ENCODE measurements at places on chromosomes 11 and 22.

DNA sequence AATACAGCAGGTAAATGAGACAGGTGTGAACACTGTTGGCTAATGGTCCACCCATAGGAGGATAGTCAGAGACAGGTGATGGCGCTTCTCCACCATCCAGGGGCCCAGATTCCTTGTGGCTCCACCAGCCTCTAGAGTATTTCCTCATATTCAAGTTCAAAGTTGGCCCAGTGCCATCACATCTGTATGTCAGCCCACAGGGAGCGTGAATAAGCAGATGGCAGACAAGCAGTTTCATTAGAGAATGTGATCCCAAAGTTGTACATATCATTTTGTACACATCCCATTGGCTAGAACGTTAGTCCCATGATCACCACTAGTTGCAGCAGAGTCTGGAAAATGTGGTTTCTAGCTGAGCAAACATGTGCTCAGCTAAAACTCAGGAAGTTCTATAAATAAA is 11.0 kb upstream of the CWF19L2 start:
- no peak for DNase-seq

- no peak for DNase-seq
Measured at GRCh38 chr11:118175031-118175992, 1.1 kb downstream of the SCN2B start.

DNA sequence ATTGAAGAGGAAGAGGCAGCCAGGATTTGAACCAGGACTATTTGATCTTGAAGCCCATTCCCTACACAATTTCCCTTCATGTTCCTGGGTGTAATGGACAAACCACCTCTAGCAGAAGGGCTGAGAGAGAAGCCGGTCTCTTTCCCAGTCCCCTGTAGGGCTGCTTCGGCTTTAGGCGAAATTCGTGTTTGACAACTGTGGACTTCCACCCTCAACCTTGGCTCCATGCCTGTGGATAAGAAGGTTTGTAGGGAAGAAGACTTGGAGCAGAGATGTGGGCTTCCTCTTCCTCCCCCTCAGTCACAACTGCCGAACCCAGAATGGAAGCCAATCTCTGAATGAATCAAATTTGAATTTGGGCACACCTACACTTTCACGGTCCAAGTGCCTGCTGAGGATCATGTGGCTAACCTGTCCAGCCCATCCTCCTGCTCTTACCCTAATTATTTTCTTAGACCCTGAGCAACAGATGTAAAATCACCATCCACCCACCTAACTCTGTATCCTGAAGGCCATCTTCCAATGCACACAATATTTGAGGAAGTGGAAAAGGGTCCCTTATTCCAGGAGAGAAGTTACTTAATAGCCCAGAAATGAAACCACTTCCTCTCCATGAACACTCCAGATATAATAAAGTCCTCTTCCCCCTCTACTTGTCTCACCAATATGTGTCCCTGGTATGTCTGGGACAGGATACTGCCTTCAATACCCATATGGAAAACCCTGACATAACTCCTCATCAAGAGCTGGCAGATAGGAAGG is 10.1 kb upstream of the SCN2B start:
- no peak for DNase-seq

GRCh38 chr22:33114565-33114964 is 56.4 kb upstream of the SYN3 start:
- DNase-seq, result no peak

DNA sequence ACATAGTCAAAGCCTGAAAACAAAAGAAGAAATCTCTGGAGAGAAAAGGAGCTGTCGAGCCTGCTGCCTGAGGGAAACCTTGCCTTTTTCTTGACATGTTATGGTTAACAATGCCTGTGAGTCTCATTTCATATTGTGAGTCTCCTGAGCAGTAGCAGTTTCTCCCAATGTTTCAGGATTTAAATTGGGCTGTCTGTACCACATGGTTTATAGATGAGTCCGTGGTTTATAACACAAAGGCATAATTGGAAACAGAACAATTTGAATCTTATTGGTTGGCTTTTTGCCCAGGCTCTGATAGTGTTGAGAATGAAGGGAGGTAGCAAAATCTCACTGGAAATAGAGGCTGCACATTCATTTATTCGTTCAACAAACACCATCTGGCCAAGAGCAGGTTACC is 540.9 kb downstream of the RAB38 start:
- no peak for DNase-seq

- no peak for DNase-seq
Measured at GRCh38 chr11:70084046-70084984, 6.2 kb downstream of the ANO1 start.

- no peak for DNase-seq
Measured at GRCh38 chr22:27997538-27997937, 78.5 kb upstream of the PITPNB start.

DNA sequence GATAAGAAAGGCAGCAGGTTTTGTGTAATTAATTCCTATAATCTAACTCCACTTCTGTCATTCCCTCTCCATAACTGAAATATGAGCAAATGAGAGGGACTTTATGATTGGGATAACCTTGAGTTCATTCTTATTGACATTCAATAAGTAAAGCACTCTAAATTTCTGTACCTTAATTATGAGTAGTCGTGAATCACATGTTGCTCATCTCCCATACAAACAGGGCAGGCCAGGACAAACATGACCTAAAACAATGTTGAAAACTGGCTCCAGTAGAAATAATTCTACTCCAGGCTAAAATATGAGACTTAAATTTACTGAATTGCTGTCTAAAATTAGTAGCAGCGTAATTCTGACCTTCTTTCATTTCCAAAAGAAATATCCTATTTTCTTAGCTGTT is 505.4 kb downstream of the NELL1 start:
- no peak for DNase-seq

- DNase-seq, result no peak
Measured at GRCh38 chr11:93487032-93487483, 56.1 kb downstream of the SMCO4 start.

DNA sequence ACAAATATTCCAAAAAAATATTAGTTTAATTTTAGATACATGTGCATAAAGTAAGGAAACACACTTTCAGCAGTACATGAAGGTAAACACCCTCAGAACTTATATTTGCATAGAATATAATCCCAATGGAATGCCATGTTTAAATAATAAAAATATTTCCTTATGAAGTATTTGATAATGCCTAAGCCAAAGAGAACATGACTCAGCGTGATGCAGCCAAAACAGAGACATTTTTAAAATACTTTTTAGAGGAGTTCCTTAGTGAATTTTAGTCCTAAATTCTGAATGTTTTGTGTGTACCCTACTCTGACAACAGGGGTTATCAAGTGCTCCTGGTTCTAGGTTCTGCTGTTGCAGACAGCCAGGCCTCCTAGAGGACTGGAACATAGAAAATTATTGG is 39.1 kb upstream of the POU2AF2 start:
- DNase-seq, result no peak

- peak; percentile 46 for DNase-seq
Measured at GRCh38 chr22:38657045-38657909, 839 bp downstream of the CBY1 start.

- no peak for DNase-seq
Measured at GRCh38 chr11:8094656-8095055, 13.6 kb downstream of the TUB start.

GRCh38 chr11:61367406-61367805 is 5.2 kb downstream of the TMEM138 start:
- DNase-seq, result no peak

DNA sequence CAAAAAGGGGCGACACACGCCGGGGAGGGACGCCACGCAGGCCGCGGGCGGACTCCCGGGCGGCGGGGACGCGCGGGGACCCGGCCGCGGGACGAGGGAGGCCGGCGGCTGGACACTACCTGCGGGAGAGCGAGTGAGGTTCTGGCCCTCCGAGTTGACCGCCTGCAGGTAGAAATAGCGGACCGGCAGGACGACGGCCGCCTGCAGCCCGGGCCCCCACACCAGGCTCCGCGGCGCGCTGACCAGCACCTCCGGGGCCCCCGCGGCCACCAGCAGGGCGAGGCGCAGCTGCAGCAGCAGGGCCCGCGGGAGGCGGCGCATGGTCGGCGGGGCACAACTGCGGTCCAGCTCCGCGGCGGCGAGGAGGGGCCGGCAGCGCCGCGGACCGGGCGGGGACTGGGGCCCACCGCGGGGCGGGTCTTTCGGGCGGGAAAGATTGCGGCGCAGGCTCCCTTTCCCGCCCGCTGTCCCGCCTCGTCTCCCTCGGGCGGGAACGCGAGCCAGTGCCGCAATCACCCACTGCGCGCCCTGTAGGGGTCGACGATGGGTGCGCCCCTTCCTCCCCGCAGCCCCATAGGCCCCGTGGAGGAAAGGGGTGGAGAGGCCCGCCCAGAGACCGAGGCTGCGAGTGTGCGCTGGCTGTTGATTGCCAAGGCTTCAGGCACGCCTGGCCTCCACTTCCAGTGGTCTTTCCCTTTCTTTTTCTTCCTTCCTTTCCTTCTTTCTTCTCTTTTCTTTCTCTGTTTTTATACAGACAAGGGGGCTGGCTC is at the start of gene POGLUT3:
TSS of gene POGLUT3 (minus strand) at position 339 of the 770 bp plus-strand sequence. CDS start at position 321, 18 bp downstream.
- DNase-seq, result peak; percentile 64

DNA sequence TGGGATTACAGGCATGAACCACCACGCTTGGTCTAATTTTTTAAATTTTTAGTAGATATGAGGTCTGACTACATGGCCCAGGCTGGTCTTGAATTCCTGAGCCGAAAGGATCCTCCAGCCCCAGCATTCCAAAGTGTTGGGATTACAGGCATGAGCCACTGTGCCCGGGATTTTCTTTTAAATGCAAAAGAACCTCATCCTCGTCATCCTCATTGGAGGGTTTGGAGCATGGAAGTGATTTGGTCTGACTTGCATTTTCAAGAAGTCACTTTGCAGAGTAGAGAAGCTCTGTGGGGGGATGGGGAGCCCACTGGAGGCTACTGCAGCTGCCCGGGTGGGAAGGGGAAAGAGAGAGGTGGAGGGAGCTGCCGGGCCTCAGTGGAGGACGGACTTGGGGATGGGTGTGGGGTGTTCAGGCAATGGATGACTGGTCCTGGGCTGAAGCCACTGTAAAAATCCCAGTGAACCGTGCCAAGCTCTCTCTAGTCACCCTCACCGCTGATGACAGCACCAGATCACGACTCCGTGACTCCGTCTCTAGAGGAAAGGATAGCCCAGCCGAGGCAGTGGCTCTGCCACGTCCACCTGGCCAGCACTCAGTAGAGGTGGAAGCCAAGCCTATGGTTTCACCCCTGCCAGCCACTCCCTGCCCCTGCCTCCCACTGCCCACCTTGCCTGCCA is 32.8 kb upstream of the SLC22A12 start:
- DNase-seq, result no peak

GRCh38 chr22:50530877-50531545 is 1.2 kb upstream of the TYMP start:
- peak; percentile 93 for DNase-seq

- DNase-seq, result no peak
Measured at GRCh38 chr11:101264306-101264705, 134.7 kb upstream of the PGR start.

GRCh38 chr22:36702842-36703215 is 723 bp downstream of the CACNG2 start:
- DNase-seq, result no peak

- no peak for DNase-seq
Measured at GRCh38 chr11:82494988-82495432, 238.7 kb downstream of the FAM181B start.

- DNase-seq, result no peak
Measured at GRCh38 chr22:23240639-23241389, 60.5 kb downstream of the BCR start.

DNA sequence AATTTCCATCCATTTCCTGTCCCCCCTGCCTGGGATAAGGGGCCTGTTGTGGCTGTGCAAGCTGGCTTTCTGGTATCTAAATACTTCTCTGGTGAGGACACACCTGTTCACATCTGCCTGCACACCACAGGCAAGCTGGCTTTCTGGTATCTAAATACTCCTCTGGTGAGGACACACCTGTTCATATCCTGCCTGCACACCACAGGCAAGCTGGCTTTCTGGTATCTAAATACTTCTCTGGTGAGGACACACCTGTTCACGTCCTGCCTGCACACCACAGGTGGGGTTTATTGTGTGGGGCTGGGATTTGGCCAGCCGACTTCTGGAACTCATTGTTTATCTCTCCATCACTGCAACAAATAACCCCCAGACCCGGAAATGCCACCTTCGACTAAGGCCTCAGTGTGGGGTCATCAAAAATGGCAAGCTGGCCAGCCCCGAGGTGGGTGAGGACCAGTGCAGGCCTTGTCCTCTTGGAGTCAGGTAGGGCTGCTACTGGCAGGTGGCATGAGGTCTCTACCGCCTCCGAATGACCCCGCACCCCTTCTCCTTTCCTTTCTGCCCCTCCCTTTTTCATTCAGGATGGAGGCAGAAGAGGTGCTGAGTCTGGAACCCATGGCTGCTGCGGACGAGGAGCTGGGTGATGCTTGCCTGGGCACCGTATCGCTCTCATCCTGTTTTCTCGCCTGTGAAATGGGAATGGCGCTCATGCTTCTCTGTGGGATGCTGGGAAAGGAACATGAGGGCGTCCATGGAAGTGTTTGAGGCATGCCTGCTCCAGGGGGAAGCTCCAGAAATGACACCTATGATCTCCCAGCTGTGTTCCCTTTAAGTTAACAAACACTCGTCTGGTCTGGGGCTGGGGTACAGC is 43.5 kb upstream of the MYEOV start:
- no peak for DNase-seq

Measured in transverse colon (tissue), 4 donors.